ENCODE measurements at places on chromosomes 7 and 10. TPM values are rescaled to one million over a fixed set of nuclear protein-coding genes. Genes with fewer than 3 reads are reported as not detected.
A peak's percentile ranks its signal among the peaks of the same experiment; 100 is the strongest.

Gene BLNK
- 34.5 TPM for total RNA-seq

Gene NPS
- total RNA-seq = not detected

Gene DENND10
- 25.7 TPM for total RNA-seq

Gene CYP2C19
- 1,678 TPM for total RNA-seq

Gene ZNF33A
- total RNA-seq = 20.4 TPM

Gene STAMBPL1
- 3.6 TPM for total RNA-seq

DNA sequence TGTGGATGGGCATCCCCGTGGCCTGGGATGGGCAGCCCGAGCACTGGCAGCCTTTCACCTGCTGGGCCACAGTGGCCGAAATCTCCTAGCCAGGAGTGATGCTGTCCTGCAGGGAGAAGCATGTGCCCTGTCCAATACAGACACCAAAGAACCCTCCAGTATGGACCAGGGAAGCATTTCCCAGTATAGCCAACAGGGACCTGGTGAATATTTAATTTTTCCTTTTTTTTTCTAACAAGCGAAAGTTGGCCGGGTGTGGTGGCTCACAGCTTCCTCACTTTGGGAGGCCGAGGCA lies 11.0 kb downstream of the IMPDH1 start:
- no peaks in the 10 kb centered on the region for H3K36me3 ChIP-seq
- H3K27ac ChIP-seq = no peak overlapping the region
- H3K27me3 ChIP-seq = no peaks in the 10 kb centered on the region
- no peak for DNase-seq
- no peak overlapping the region for H3K4me3 ChIP-seq

DNA sequence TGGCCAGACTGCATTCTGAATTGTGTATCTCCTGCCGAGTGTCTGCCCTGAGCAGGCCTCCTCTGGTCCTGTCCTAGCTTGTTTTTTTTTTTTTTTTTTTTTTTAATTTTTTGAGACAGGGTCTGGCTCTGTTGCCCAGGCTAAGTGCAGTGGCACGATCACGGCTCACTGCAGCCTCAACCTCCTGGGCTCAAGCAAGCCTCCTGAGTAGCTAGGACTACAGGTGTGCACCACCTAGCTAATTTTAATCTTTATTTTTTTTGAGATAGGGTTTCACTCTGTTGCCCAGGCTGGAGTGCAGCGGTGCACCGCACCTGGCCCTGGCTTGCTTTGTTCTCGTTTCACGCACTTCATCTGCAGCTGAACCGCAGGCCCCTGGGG lies 23.5 kb downstream of the COL26A1 start:
- DNase-seq = no peak
- peak overlapping the region; percentile 48 for H3K27ac ChIP-seq
- peak overlapping the region; percentile 35 for H3K4me3 ChIP-seq
- H3K27me3 ChIP-seq = no peaks in the 10 kb centered on the region
- no peaks in the 10 kb centered on the region for H3K36me3 ChIP-seq

DNA sequence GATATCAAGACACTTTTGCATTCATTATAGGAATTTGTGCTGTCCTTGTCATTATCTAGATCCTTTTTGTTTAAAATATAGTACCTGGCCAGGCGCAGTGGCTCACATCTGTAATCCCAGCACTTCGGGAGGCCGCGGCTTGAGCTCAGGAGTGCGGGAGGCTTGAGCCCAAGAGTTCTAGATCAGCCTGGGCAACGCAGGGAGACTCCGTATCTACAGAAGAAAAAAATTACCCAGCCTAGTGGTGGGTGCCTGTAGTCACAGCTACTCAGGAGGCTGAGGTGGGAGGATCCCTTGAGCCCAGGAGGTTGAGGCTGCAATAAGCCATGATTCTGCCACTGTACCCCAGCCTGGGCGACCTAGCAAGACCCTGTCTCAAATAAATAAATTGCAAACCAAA lies 621 bp upstream of the MORN4 start:
- no peaks in the 10 kb centered on the region for H3K27me3 ChIP-seq
- H3K4me1 ChIP-seq = no peaks in the 10 kb centered on the region
- H3K4me3 ChIP-seq = peak overlapping the region; percentile 66
- no peak for DNase-seq

DNA sequence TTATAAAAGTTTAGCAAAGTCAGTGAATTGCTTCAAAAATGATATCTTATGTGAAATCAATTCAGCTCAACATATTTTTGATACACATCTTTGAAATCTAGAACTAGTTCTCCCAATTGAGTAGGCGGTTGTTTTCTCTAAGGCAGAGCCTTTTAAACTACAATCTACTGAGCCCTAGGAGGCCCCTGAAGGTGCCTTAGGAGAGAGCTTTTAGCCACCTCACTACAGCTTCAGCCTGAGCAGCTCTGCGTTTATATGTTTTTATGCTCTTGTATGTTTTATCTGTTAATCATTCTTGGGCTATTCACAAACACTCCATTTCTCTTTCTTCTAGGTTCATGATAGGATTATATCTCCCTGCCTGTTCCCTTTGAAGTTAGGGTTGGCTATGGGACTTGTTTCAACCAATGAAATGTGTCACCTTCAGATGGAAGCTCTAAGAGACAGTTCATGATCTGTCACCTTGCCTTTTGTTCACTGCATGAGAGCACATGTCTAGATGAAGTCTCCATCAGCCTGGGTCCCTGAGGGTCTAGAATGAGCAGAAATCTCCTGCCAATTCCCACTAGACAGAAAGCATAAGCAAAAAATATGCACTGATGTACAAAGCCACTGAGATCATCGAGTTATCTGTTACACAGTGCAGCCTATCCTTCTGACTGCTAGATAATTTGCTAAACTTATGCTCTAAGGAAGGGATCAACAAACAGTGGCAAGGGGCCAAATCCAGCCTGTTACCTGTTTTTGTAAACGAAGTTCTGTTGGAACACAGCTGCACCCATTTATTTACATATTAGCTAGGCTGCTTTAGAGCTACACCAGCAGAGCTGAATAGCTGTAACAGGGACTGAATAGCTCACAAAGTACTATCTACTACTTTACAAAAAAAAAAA lies 128.5 kb upstream of the CDK1 start:
- H3K27ac ChIP-seq = no peak overlapping the region
- H3K4me3 ChIP-seq = no peak overlapping the region
- DNase-seq = no peak

DNA sequence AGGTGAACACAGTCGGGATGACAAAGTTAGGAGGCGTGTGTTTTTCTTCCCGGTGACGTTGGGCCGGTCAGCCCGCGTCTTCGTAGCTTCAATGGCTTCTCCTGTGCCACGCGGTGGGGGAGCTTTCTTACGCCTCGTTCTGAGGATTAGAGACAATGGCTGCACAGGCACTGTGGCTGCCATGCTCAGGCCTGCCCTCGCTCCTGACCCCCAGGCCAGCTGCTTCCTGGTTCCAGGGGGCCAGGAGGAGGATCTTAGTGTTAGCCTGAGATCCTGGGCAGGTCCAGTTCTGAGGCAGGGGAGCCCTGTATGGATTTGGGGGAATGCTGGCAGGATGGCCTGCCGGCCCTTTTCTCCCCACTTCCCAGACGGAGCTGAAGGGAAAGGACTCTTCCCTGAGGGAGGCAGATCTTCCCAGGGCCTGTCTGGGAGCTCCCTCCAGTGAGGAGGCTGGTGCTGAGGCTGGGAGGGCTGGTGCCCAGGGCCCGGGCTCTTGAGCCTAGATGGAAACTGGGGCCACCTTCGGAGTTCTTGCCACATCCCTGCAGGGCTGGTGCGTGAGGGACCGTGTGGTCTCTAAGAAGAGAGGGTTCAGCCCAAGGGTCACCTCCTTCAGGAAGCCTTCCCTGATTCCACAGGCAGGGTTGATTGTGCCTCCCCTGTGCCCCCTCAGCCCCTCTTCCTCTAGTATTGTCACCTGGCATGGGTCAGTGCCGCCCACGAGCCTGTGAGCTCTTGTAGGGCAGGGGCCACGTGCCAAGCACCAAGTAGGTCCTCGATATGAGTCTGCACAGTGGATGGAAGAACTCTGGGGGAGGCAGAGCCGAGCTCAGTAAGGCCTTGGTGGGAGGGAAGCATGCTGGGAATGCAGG lies 101.4 kb downstream of the GRK5 start:
- H3K27me3 ChIP-seq = no peaks in the 10 kb centered on the region
- no peaks in the 10 kb centered on the region for H3K4me1 ChIP-seq
- H3K27ac ChIP-seq = no peak overlapping the region

DNA sequence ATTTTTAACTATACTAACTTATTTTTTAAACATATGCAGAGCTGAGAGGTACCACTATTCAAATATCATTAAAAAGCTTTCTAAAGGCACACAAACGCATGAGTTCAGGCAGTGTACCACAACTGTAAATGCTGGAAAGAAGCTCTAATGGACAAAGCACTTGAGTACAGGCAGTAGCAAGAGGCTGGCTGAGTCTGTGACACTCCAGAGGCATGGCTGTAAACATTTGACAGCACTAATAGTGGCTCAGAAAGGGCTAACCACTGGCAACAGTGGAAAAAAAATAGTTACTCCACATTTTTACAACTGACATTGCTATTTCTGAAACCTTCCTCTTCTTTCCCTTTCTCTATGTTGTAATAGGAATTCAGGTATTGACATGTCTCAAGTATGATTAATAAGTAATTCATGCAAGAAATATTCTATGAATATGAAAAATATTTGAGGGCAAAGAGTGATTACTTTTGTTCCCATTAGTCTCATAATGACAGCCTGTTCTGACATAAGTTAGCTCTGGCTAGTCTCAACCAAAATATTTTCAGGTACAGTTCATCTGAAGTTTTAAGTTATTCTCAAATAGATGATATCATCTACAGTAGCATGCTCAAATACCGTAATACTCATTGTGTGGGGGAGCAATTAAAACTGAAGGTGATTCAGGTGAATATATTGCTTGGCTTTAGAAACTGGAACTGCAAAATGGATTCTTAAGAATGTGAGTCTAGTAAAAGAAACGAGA lies 324.0 kb upstream of the POT1 start:
- no peak for DNase-seq
- no peaks in the 10 kb centered on the region for H3K36me3 ChIP-seq
- no peak overlapping the region for H3K27ac ChIP-seq
- H3K4me3 ChIP-seq = no peak overlapping the region

GRCh38 chr7:36630112-36630650 lies 94.1 kb downstream of the AOAH start:
- DNase-seq = no peak
- H3K36me3 ChIP-seq = no peaks in the 10 kb centered on the region
- H3K4me3 ChIP-seq = no peak overlapping the region
- no peaks in the 10 kb centered on the region for H3K4me1 ChIP-seq

- no peaks in the 10 kb centered on the region for H3K36me3 ChIP-seq
- no peak overlapping the region for H3K27ac ChIP-seq
- H3K4me3 ChIP-seq = no peak overlapping the region
- no peaks in the 10 kb centered on the region for H3K4me1 ChIP-seq
- no peak for DNase-seq
These were observed 290.5 kb upstream of the LRGUK start for GRCh38 chr7:133836666-133837065.

DNA sequence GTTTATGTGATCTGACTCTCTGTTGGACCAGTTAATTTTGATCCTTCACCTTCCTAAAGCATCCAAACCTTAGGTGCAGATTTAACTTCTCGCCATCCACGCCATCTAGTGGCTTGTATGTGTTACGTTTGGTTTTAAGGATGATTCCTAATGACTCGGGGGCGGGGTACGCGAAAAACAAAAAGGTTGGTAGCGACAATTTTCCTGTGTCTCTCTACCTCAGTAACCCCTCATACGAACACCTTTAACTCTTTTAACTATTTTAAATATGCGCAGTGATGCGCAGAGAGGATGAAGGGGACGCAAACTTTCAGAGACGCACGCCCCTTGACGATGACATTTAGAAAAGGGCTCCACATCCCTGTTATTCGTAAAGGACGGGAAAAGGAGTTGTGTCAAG lies 714 bp upstream of the KCND2 start:
- H3K27me3 ChIP-seq = no peaks in the 10 kb centered on the region
- no peak for DNase-seq
- H3K36me3 ChIP-seq = no peaks in the 10 kb centered on the region
- H3K4me1 ChIP-seq = no peaks in the 10 kb centered on the region

DNA sequence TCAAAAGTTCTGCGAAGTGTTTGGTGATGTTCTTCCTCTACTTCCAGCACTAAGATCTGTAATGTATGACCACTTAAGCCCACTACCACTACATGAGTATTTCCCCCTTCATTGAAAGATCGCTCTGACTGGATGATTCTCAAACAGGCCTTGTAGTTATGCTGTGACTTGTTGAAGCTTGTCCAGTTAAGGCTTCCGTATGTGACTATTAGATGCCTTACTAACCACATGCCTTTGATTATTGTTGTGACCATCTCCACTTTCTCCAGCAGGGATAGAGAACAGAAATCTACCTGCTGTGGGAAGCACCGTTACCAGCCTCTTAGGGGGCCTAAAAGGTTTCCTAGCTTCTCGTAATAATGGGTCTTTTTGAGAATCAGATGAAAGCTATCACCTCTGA lies 81.1 kb downstream of the NOC3L start:
- no peak overlapping the region for H3K4me3 ChIP-seq
- no peaks in the 10 kb centered on the region for H3K36me3 ChIP-seq
- no peak overlapping the region for H3K27ac ChIP-seq
- no peaks in the 10 kb centered on the region for H3K4me1 ChIP-seq
- no peak for DNase-seq
- H3K27me3 ChIP-seq = no peaks in the 10 kb centered on the region

GRCh38 chr7:36045830-36046341 lies 107.2 kb upstream of the EEPD1 start:
- H3K27me3 ChIP-seq = no peaks in the 10 kb centered on the region
- peaks cover 17% of the 10 kb centered on the region for H3K4me1 ChIP-seq
- no peak for DNase-seq
- no peak overlapping the region for H3K4me3 ChIP-seq
- no peaks in the 10 kb centered on the region for H3K36me3 ChIP-seq
